Stimulated activated CD4-positive, alpha-beta T cell treated with anti-CD3 and anti-CD28 coated beads, Interleukin-15, amount 100 ng/mL, for 48 hours (primary cell): ENCODE measurements at places on chromosomes 4 and X.

GRCh38 chr4:24884902-24885301 lies 27.9 kb downstream of the CCDC149 start:
- DNase-seq = no peak

DNA sequence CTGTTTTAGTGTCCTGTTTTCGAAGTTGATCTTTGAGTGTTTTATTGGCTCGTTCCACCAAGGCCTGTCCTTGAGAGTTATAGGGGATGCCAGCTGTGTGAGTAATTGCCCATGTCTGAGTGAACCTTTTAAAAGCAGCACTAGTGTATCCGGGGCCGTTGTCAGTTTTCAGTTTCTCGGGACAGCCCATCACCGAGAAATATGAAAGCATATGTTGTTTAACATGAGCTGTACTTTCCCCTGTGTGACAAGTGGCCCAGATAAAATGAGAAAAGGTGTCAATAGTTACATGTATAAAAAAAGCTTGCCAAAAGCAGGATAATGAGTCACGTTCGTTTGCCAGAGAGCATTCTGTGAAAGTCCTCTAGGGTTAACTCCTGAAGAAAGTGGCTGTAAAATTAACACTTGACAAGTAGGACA lies 48.6 kb upstream of the RASSF6 start:
- DNase-seq = no peak

DNA sequence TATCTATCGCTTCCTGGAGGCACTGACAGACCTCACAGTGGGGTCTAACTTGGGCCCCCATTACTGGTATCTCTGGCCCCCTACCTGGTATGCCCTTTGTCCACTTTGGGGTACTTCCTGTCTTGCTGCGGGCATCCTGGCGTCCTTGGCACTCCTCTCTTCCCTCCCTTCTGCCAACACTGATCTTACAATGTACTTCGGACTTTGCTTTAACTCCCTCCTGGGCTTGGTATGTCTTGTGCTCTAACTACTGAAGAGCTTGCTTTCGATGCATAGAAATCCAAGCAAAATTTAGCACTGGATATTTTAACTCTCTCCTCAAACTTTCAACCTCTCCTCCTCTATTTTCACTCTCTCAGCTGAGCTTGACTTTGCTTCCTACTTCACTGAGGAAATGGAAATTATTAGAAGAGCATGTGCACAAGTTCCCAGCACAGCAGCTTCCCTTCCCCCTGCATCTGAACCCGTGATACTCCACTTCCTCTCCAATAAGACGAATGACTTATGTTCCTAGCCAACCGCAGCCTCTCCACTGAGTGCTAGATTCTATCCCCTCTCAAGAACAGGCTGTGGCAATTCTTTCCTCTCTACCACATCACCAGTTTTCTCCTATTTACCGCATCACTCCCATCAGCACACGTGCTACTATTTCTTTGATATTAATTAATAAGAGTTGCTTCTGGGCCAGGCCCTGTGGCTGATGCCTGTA lies 52.9 kb downstream of the SUPT20HL2 start:
- DNase-seq = peak; percentile 10

DNA sequence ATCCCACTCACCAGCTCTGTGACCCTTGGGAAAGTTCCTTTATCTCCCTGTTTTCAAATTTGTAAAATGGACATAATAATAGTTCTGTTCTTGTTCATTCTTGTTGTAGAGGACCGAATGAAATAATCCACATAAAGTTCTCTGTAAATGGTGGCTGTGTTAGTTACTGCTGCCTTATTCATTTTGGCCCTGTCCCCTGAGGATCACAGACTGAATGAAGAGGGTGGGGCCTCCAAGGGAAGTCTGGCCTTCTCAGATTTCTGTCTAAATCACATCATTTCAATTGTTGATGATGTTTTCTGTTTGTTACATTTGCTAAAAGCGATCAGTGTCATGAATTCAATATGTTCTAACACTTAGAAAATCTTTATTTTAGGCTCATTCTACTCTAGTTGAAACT lies 117.9 kb downstream of the PPEF1 start:
- no peak for DNase-seq

- no peak for DNase-seq
Observed at GRCh38 chr4:3791910-3792542, 25.8 kb downstream of the ADRA2C start.
